ENCODE measurements at places on chromosomes 4 and X.

- DNase-seq, result no peak
These were observed 19.4 kb downstream of the GPM6B start for GRCh38 chrX:13797512-13797911.

- DNase-seq, result peak; percentile 5
These were observed 21.9 kb downstream of the MSN start for GRCh38 chrX:65689377-65689776.

DNA sequence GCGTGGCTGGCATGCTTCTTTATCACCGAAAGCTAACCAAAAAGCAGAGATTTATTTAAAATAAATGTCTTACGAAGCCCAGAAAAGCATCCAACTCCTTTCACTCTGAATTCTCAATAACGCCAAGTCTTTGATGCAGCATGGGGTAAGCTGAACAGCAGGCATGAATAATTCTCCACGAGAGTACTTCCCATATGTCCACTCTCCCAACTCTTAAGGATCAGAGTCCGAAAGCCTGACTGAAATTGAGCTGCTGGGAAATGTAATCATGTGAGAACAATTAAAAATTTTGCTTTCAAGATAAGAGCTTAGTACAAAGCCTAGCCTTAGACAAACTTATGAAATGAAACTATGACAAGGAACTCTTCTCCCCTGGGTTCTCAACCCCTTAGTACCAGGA lies 7.5 kb upstream of the SLC39A8 start:
- DNase-seq, result no peak

DNA sequence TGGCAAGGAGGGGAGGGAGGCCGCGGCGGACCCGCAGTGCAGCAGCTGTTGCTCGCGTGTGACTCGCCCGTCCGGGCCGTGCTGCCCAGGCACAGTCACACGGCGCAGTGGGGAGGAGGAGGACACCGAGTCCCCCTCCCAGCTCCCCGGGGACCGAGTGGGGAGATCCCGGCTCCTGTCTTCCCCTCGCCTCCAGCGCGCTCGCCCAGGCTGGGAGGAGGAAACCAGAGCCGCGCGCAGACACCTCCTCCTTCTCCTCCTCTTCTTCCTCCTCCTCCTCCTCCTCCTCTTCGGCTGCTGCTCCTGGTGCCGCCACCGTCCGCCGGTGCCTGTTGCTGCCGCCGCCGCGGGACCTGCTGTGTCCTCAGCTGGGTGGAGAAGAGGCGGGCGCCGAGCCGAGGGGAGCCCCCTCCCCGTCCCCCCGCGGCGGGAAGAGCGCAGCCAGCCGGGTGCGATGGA lies at the start of gene TBC1D1:
TSS of gene TBC1D1 (plus strand) at position 284 of the 459 bp plus-strand sequence. CDS start 11,012 bp downstream, outside the sequence.
- peak; percentile 72 for DNase-seq

- no peak for DNase-seq
These were observed 11.9 kb upstream of the ADH7 start for GRCh38 chr4:99447079-99447478.

DNA sequence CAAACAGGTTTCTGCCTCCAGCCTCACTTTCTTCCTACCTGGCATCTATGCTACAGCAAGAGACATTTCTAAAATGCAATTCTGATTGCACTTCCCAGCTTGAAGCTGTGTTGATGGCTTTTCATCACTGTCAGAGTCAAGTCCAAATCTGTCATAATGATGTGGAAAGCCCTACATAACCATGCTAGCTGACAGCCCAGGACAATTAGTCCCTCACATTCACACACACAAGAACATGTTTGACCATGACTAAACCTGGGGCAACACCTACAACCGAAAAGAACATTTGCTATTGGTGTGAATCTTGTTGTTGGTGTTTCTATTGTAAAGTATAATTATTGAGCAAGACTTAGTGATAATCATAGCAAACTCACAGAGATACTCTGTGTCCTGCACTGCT lies 58.2 kb downstream of the PPM1K start:
- no peak for DNase-seq

- peak; percentile 16 for DNase-seq
These were observed 763 bp downstream of the CASK start for GRCh38 chrX:41922431-41923151.

DNA sequence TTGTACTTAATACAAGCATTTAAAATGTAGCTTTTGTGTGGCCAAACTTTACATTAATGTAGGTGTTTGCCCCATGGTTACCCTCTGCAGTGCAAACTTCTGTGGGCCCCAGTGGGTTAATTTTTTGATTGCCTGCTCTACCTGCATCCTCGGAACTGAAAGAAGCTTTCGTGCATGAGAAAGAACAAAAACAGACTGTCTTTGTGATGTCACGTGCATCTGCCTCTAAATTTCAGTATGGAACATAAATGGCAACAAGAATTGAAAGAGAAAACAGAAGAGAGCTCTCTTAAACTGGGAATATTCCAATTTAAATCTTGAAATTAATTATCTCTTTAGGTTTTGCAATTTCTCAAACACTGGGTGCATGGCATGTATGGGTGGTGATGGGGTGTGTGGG lies 182.4 kb upstream of the LCORL start:
- no peak for DNase-seq

DNA sequence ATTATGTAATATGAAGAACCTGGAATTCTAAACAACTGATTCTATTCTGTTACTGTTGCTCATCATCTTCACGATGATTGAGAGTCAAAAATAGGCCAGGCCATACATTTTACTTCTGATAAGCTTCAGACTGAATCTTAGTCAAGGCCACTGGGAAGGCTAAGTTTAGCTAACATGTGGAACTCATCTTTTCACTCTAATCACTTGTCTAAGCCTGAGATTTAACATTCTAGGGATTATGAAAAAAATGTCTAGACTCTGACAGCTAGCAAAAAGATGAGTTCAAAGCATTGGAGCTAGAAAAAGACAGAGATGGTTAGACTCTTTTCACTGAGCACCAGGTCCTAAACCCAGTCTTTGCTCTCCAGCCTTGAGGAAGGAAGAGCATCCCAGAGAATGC lies 656.2 kb upstream of the IGFBP7 start:
- no peak for DNase-seq

DNA sequence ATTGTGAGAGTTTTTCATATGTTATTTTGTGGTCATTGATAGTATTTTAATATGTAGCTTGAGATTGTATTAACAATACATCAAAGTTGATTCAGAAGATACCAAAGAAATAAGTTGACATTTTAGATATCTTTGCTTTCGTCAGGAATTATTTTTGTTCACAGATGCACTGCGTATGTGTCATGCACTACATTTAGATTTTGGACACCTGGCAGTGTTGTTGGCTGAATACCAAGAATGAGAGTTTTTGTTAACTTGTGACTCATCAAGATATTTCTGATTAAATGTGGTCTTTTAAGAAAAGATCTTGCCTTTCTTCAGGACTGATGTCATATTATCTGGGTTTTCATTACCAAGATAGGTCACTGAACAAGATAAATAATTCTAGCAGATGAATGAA lies 633.4 kb downstream of the CENPC start:
- no peak for DNase-seq

DNA sequence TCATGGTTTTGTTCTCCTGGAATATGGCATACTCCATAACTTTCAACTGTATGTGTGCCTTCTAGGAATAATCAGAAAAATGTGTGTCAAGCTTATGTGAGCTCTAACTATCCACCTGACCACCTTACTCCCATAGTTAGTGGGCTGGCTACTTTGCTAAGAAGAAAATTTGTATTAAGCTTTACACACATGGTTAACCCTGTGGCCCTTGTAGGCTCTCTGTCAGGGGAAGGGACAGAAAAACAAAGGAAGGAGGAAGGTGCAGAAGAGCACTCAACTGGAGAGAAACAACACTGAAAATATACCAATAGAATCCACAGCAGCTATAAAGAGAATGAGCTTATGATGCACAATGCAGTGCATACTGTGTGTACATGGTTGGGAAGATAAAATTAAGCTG lies 84.6 kb downstream of the PPP3CA start:
- DNase-seq, result no peak

DNA sequence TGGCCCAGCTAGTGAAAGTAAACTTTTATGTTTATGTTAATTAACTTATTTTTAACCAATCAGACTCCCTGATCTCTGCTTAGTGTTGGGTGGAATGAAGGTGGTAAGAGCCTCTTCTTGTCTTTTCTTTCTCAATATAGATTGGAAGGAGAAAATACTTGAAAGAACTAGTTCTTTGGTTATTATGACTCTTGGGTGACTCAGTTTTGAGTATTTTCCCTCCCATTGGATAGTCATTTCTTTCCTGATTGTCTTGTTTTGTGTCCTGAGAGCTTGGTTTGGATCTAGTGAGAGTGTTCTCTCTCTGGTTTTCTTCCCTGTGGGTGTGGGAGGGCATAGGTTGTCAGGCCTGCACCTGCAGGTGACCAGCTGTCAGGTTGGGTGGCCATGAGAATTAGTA lies 172.0 kb upstream of the GLRA2 start:
- no peak for DNase-seq

DNA sequence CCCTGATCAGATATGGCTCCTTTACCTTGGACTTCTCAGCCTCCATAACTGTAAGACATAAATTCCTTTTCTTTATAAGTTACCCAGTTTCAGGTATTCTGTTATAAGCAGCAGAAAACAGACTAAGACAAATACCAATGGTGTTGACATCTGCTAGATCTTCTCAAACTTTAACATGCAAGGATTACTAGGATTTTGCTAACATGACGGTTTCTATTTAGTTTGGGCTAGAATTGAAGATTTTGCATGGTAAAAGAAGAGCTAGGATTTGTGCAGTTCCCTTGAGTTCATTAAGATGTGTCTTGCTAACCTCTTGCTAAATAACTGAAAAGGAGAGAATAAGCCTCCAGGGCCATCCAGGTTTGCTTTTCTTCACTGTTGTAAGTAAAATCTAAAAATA lies 5.3 kb upstream of the COPS4 start:
- DNase-seq, result no peak

DNA sequence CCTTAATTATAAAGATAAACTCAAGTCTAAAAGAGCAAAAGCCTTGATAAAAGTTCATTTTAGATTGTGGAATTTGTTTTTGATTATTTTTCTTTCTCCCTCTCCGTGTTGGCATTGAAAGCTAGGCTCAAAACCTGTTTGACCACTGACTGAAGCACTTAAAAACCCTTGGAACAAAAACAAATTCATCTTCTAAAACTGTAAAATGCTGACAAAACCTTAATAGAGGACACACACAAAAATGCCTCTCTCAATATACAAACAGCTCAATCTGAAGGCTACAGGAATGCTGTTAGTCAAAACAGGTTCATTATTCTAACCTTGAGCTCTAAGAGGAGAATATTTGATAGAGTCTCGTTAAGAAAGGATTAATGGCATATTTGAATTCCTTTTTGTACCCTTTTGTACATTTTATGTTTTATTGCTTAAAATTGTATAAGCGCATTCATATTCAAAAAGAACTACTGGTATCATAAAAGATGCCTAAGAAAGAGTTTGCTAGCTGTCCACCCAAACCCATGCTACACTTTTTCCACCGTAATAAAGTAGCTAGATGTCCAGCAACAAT lies 74.3 kb upstream of the NAP1L5 start:
- no peak for DNase-seq

- DNase-seq, result no peak
These were observed 531 bp downstream of the RUFY3 start for GRCh38 chr4:70722199-70722791.

DNA sequence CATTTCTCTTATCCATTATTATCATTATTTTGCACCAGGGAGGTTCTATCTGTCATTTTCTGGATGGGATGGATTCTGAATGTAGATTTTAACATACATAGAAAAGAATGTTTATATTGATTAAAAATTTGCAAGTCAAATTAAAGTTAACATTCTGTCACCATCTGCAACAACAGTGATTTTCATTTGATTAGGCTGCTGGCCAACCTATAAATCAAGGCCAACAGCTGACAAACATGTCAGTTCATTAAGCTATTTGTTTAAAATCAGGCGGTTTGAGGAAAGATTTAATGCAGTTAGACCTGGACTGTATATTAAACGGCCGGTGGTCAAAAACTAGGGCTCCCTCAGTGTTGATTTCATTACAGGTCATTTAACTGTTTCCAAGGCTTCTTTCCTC lies 109.5 kb upstream of the CBR4 start:
- no peak for DNase-seq

DNA sequence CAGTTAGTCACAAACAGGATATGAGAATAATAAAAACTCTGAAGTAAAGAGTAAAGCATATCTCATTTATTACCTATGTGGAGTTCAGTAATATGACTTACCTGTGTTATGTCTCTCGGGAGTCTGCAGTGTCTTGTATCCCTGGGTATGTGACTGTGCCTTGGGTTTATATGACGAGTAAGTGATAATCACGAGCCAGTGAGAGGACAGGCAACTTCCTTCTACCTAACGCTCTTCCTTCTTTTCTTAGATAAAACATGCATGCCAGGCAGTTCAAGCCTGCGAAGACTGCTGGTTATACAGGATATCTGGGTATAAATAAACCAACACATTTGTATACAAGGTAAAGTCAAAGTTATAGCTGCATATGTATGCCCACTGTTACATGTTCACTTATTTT lies at the start of gene HPGDS:
TSS of gene HPGDS (minus strand) at position 143 of the 400 bp plus-strand sequence. CDS start 8,207 bp downstream, outside the sequence.
- DNase-seq, result no peak

DNA sequence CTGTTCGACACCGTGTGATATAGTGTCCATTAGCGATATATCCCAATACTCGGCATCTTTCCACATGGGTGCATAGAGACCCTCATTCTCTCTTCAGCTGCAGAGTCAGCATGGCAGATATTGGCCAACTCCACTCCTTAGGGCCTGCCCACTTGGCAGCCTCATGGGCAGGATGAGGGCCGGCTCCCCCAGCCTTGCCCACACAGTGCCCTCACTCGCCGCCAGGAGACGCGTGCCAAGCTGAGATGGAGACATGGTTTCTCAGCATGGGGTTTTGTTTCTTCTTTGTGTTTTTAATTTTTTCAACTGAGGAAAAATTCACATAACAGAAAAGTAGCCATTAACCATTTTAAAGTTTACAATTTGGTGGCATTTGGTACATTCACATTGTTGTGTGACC lies 5.3 kb upstream of the PLXNA3 start:
- no peak for DNase-seq

- no peak for DNase-seq
These were observed 82.0 kb upstream of the FAM241A start for GRCh38 chr4:112063260-112063659.

- peak; percentile 19 for DNase-seq
These were observed at the start of gene MTMR1 for GRCh38 chrX:150692831-150693724. Gene MTMR1 (plus strand): TSS chrX:150693396. CDS start chrX:150693531, 135 bp downstream.

DNA sequence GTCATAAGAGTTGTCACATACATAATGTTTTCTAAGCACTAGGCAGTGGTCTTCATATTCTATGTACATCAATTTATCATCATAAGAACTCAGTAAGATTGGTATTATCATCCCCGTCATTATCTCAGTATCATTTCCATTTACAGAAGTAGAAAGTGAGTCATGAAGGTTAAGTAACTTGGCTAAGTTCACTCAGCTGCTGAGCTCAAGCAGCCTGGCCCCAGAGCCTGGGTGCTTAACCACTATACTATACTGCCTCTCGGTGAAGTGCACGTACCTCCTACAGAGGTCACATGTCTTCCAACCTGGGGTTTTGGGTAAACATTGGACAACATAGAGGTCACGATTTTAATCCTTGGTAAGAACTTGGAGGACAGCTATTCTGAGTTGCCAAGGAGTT lies 161.5 kb upstream of the GATB start:
- DNase-seq, result no peak

GRCh38 chr4:176359590-176359989 lies 39.8 kb downstream of the SPCS3 start:
- DNase-seq, result no peak

GRCh38 chrX:155880586-155881157 lies 473 bp upstream of the VAMP7 start:
- no peak for DNase-seq
